ENCODE measurements at places on chromosomes 2 and 18.
A peak's percentile ranks its signal among the peaks of the same experiment; 100 is the strongest.

DNA sequence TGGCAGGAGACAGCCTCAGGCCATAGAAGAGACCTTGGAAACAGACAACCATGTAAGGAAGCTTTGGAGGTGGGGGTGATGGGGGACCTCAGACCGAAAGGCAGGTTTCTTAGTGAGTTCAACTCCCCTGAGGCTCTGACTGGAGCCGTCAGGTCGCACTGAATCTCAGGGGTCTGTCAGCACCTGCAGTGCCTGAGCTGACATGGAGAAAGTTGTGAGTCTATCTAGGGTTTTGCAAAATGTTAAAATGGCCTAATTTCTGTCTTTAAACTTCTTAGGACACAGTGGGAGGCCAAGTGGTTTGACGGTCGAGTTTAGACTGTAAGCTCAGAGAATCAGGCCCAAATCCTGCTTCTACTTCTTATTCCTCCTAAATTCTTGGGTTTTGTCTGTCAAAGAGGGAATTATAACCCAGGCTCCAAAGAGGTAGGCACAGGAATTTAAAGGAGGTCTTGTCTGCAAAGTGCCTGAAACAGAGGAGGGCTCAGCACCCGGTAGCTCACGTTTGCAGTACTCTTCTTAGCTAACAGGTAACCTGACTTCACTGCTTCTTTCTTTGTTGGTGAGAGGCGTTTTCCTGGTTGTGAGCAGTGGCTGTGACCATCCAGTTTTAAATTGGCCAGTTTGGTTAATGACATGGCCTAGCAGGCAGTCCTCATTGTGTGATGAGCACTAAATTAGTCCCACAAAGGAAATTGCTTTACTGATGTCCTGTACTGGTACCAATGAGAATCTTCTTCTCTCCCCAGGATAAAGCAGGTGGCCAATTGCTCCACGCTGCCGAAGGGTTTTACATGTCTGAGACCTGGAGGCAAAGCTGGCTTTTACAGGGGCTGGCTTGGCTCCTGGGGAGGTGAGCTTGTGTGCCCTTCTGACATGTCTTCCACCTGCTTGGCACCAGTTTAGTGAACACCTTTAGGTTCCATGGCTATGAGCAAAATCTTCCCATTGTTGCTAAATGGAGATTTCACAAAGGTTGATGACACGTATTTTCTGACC, 95.7 kb downstream of the MYCN start:
- no peak for DNase-seq

DNA sequence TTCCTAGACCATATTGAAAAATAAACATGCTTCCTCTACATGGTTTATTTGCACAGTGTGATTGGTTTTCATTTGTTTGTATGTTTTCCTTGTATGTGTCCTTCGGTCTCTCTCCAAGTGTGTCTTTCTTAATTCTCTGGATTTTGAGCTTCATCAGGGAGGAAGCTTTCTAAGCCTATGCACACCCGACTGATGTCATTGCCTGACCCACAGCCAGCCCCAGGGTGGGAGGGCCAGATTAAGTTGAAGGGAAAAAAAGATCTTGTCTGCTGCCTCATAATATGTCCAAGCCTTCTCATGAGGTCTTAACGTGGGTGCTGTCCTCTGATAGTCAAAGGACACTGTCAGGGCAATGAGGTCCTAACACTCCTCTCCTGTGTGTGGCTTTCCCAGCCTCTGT, 115.2 kb downstream of the MARCHF4 start:
- DNase-seq, result no peak

DNA sequence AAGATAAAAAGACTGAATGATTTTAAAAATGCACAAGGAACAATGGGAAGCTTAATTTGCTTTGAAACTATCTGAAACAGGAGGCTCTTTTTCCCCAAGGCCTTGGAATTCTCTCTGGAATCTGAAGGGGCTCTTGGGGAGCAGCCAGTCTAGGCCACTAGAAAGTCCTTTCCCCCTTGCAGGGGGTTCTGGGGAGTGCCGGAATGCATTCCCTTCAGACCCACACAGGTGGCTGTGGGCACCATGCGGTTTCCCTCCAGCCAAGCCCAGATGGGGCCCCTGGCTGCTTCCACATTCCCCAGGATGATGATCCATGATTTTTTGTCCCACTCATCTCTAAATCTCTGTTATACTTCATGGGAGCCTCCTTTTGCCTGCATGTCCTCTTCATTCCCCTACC, 10.7 kb downstream of the GPR45 start:
- no peak for DNase-seq

DNA sequence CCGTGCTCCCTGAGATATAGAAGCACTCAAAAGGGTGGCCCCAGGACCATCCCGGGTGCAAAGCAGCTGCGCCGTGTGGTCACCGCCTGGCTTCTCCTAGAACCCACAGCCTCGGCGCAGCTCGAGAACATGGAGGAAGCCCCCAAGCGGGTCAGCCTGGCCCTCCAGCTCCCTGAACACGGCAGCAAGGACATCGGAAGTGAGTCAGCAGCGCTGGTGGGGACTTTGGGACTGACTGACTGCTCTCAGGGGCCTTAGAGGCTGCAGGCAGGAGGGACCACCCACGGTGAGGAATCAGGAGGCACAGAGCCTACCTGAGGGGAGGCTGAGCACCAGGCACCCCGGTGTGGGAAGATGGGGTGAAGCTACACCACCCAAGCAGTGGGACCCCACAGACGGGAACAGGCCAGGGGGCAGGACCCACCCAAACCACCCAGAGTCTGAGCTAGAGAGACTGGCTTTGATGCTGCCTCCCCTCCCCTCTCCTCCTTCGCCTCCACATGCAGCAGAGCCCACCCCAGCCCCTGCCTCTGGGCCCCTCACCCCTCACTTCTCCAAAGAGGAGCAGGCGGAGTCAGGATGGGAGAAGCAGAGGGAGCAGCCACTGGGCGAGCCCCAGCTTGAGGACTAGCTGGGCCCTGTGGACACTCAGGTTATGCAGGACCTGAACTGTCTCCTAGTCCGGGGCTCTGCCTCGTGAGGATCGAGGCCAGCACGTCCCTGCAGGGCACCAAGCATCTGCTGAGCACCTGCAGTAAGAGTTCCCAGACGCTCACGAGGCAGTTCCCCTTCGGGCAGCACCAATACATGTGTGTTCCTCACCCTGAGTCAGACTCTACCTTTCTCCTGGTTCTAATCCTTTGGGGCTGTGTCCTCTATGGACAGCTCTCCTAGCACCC, 28.7 kb downstream of the MTERF4 start:
- no peak for DNase-seq

- no peak for DNase-seq
Observed at GRCh38 chr18:63492851-63493250, 16.1 kb downstream of the SERPINB5 start.

GRCh38 chr2:114046866-114047435, 157.1 kb downstream of the ACTR3 start:
- DNase-seq, result no peak

GRCh38 chr2:67702284-67702683, 305.2 kb downstream of the ETAA1 start:
- DNase-seq, result no peak

DNA sequence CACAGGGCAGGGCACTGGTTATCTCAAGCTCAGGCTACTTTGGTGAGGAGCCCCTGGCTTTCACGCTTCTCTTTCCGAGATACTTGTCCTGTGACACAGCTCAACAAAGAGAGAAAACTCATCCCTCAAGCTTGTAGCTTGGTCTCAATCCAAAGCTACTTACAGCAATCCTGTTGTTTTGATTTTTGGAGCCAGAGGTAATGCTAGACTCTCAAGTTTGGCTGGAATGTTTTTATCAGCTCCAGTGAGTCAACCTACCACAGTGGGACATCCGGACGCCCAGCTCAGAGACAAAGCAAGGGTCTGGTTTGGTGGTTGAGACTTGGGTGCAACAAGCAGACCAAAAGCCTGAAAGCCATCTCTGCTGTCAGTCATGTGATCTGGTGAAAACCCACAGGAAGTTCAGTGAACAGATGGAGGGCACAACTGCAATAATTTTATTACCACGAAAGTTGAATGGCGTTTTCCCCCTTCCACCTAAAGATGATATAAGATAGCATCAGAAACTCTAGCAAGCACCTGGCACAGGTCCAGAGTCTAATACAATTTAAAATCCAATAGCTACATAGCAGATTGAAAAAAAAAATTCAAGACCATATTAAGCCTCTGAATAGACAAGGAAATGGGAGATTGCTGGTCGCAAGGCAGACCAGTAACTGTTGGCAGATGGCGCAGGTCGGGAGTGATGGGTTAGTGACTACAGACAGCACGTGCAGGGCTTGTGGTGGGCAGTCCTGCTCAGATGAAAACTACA, 102.3 kb upstream of the SMAD7 start:
- DNase-seq, result no peak

GRCh38 chr2:1081451-1082225, 131.0 kb downstream of the SNTG2 start:
- no peak for DNase-seq

DNA sequence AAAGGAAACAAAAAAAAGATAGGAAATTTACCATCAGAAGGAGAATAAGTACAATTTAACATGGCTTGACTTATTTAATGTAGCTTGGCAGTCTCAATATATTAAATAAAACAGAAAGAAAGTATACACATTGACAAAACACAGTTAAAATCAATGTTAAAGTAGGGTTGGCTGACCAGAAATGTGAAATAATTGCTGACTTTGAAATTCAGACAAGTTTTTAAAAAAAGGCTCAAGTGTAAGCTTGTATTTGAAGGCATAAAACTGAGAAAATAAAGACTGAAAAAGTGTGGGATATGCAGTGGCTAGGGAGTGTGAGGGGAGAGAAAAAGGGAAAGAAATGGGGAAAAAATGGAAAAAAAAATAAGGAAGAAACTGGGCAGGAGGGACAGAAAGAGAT, 665.8 kb downstream of the LRP1B start:
- DNase-seq, result no peak

DNA sequence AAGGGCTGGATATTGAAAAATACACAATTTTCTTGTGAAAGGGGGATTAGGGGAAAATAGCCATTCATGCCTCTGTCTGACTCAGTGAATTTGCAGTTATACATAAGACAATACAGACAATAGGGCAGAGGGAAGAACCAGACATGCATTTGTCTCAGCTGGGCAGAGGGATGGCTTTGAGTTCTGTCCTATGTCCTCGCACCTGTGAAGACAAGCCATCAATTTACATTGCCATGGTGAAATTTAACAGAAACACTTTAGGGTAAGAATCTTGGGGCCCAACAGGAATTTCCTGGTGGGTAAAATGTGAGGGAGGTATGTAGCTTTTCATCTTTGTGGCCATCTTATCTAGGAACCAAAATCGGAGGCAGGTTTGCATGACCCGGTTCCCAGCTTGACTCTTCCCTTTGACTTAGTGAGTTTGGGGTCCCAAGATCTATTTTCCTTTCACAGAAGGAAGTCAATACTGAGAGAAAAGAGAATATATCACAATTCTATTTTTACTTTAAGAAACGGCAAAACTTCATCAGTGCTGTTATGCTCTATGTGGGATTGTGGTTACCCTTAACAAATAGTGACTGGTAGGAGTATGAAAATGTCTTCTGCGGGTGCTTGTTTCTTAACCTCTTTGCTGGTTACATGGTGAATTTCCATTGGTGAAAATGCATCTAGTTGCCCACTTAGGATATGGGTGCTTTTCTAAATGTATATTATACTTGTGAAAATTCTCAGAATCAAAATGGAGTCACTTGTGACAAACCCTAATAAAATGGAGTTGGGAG, 221.8 kb downstream of the SPP2 start:
- DNase-seq, result no peak

GRCh38 chr18:59959073-59959472, 59.3 kb downstream of the PMAIP1 start:
- no peak for DNase-seq

GRCh38 chr2:99420751-99421299, 69.0 kb downstream of the REV1 start:
- no peak for DNase-seq

GRCh38 chr2:3169106-3169870, 208.3 kb downstream of the EIPR1 start:
- DNase-seq, result no peak

DNA sequence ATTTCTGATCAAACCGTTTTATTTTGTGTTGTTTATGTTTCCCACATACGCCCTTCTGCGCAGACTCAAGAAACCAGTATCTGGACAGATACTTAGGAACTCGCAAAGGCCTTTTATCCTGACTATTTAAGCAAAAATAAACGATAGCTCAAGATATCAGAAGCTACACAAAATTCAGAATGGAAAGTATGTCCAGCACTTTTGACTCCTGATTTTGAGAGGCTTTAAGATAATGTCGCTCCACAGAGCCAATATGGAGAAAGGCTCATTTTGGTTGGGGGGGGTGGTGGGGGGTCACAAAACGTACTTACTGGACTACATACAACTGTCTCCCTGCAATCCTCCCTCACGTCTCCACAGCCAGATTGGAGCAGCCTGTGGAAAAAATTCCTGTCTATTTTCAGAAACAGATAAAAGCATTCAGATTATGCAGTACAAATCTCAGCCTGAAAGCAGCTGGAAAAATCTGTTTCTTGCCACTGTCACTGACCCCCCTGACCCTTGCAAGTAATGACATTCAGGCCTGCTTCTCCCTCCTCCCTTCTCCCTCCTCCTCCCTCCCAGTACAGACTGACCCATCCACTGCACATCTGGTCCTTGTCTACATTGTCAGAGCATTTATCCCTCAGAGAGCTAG, 34.9 kb upstream of the LCLAT1 start:
- DNase-seq, result peak; percentile 70

- DNase-seq, result peak; percentile 69
Observed at GRCh38 chr2:1769703-1770422, 25.5 kb upstream of the PXDN start.

GRCh38 chr2:26985807-26986206, 15.4 kb downstream of the MAPRE3 start:
- DNase-seq, result no peak

Measured in left kidney (tissue), 8 donors.